ENCODE measurements at places on chromosomes 16 and 17.
A peak's percentile ranks its signal among the peaks of the same experiment; 100 is the strongest.

- no peak for DNase-seq
Observed at GRCh38 chr17:29927546-29927945, 2.5 kb downstream of the SSH2 start.

GRCh38 chr16:19173059-19173458 is 5.0 kb downstream of the SYT17 start:
- DNase-seq, result no peak

- DNase-seq, result no peak
Observed at GRCh38 chr17:47243737-47244598, 9.7 kb upstream of the ITGB3 start.

- DNase-seq, result no peak
Observed at GRCh38 chr16:2962334-2963073, 1.6 kb upstream of the KREMEN2 start.

- DNase-seq, result no peak
Observed at GRCh38 chr16:89708481-89708931, 7.0 kb upstream of the SPATA2L start.

DNA sequence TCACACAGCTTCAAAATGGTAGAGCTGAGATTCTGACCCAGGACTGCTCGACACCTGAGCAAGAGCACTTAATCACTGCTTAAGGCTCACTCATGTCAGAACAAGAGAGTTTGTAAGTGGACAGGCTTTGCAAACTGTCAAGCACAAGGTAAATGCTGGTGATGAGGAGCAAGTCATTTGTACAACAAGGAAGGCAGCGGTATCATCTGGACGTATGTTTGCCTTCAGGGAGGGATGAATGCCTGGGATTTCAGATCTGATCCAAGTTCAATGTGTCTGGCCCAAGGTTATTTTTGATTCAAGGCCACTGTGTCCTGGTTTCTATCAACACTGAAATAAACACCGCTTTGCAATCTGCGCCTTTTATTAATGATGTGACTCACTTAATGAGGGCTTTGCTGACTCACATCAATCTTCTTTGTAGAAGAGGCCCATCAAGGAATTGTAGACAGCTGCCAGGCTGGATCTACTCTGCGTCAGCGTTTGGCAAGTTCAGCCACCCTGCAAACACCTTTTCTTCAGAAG is 174.4 kb upstream of the HS3ST3A1 start:
- DNase-seq, result no peak

DNA sequence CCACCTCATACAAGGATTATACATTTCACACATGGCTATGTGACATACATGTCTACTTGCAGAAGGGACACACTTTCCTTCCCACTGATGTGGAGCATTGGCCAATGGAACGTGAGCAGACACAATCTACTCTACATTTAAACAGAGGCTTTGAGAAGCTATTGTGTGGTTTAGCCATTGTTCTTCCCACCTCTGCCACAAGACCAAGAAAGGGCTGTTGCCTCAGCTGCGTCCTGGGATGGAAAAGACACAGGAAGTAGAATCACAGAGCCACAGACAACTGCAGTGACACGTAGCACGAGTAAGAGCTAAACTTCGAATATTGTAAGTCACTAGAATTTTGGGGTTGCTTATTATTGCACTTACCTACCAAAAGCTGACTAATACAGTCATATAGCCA is 33.3 kb downstream of the PRKCB start:
- DNase-seq, result no peak

GRCh38 chr17:80124351-80124981 is 22.5 kb downstream of the EIF4A3 start:
- DNase-seq, result no peak

GRCh38 chr17:63550817-63551639 is 751 bp downstream of the DCAF7 start:
- no peak for DNase-seq

GRCh38 chr17:79062691-79063090 is 11.9 kb upstream of the ENGASE start:
- DNase-seq, result no peak

DNA sequence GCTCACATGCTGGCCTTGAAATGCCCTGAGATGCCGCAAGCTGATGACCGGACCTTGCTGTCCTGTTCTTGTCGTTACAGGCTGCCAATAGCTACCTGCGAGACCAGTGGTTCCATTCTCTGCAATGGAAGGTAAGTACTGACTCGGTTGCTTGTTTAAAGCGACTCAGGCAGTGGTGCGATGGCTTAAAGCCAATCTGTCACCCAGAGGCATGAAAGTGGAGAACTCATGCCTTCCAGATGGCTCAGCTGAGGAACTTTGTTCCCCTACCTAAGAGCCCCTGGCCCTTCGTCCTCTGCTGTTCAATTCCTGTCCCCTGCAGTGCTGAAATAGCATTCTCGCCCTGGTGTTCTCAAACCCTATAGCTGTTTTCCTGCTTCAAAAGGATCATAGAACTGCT is 158.3 kb upstream of the PLCG2 start:
- DNase-seq, result no peak

- no peak for DNase-seq
Observed at GRCh38 chr17:50316016-50316587, 29.8 kb upstream of the XYLT2 start.

DNA sequence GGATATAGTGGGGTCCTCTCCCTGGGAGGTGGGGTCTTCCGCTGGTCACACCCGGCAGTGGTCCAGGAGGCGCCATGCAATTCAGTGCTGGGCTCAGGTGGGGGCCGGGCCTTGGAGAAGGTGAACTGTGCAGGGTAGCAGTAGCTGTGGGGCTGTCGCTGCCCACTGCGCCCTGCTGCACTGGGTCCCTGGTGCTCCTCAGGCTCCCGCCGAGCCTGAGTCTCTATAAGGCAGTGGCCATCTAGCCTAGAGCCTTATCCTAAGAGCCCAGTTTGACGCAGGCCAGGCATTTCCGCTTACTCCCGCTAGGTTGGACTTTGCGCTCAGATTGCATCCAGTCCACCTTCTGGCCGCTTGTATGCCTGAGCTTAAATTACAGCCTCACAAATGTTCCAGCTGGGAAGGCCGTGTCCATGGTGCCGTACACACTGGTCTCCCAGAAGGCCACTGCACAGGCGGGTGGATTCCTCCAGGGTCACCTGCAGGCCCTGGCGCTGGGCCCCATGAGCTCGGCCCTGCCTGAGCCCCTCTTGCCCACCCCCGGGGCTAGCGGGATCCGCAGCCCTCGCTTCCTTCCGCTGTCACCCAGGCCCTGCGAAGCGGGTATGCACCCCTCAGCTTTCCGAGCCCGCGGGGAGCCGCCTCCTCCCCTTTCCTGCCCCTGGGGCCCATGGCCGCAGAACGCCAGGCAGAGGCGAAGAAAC is 1762.2 kb downstream of the TP53TG3F start:
- DNase-seq, result no peak

DNA sequence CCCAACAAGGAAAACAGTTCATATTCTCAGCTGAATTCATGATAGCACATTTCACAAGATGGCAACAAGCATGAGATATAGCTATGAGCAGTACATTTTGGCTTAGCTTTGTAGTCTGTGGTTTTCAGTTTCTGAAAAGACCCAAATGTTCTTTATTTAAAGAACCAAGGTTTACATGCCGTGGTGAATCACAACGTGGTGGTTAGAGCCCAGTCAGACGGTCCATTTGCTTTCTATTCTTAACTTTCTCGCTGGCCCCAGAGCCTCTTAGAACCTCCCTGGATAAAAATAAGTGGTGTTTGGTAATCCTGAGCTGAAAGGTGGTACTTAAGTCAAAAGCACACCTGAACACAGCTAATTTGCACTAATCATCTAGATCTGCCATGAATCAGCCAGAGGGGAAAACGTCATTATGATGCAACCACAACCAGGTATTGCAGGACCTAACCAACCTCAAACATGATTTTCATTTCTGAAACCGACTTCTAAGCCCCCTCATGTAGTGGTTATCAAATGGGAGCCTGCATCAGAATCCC is 18.6 kb upstream of the HAPSTR1 start:
- DNase-seq, result peak; percentile 83

GRCh38 chr17:14803826-14804225 is 461.3 kb downstream of the PMP22 start:
- DNase-seq, result no peak

GRCh38 chr17:7219812-7220592 is at the start of the genes ACADVL and DLG4:
ACADVL (plus strand) TSS chr17:7219938; CDS start chr17:7219985, 47 bp downstream.
DLG4 (minus strand) TSS chr17:7219836.
- peak; percentile 74 for DNase-seq

DNA sequence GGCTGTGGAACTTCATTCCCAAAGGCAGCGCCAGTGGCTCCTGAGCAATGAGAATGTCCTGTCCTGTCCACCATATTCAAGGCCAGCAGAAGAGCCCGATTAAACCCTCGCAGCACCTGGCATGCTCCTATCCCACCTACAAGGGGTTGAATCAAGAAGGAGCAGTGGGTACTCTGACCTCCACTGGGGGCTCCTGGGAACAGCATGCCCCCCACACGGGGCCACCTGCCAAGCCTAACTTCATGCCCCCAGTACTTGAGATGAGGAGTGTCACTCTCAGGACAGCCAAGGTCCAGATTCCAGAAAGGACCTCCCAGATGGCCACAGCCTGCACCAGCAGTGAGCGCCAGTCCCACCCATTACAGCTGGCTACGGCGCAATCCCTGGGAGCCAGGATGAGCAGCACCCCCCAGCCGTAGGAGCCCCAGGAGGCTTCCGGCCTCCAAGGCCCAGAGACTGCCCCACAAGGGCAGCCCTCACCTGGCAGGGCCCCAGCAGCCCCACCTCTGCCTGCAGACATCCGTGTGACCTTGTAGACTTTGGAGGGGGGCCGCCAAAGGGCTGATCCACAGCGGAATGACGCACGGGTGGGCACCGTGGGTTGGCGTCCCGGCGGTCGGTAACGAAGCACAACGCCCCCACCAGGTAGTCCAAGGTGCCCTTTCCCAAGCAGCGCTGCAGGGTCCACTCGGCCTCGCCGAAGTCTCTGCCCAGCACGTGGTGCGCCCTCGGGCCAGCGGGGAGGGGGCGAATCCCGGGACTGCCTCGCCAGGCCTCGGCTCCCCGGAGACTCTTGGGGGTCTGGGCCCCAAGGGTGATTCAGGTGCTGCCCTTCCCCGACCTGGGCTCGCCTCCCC is 1.0 kb upstream of the MPDU1 start:
- DNase-seq, result no peak

DNA sequence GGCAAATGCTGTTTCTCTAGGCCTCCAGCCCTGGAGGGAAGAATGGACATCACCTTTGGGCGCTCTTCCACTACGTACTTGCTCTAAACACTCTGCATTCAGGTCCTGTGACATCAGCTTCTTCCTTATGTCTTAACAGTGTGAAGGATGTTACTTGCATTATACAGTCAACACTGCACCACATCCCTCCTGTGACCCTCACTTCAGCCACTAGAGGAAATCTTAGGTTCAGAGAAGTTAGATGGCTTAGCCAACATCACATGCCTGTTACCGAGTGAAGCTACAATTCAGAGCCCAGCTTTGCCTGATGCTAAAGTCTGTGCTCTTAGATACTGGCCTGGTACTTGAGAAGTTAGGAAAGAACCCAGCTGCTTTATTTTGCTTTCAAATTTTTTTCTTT is 18.3 kb downstream of the UBFD1 start:
- no peak for DNase-seq

Data from AG04450 (cell line).